ENCODE measurements at places on chromosomes 5 and 9.
A peak's percentile ranks its signal among the peaks of the same experiment; 100 is the strongest.

DNA sequence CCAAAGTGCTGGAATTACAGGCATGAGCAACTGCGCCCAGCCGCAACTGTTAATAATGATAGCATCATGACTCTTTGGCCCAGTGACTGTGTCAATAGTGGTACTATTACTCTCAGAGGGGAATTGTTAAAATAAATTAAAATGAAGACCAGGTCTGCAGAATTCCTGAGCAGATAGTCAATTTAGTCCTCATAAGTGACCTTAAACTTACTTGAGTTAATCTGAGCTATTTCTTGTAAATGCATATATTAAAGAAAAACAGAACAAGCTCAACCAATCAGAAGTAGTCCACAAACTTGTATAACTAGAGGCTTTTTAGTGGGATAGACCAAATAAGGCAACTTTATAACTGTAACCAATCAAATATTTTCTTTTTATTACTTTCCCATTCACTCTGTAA is 1.7 kb upstream of the RECK start:
- DNase-seq = no peak

GRCh38 chr9:114099669-114100270 is 678 bp upstream of the KIF12 start:
- DNase-seq = no peak

- no peak for DNase-seq
Observed at GRCh38 chr5:116420540-116420939, 154.1 kb downstream of the SEMA6A start.

DNA sequence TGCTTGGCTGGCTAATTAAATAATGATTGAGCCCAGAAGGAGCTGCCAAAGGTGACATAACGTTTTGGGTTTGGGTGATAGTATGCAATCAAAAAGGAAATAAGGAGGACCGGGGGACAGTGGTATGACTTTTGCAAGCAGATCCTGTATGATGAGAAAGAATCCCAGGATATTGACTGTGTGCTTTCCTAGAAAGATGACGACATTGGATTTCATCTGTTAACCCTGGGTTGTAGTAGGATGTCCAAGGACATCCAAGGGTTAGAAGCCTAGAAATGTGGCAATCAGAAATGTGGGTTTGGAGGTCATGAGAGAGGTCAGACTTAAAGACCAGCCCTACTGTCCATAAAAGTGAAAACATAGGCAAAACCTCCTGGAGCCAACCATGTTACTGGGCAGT is 50.3 kb upstream of the HMHB1 start:
- no peak for DNase-seq

DNA sequence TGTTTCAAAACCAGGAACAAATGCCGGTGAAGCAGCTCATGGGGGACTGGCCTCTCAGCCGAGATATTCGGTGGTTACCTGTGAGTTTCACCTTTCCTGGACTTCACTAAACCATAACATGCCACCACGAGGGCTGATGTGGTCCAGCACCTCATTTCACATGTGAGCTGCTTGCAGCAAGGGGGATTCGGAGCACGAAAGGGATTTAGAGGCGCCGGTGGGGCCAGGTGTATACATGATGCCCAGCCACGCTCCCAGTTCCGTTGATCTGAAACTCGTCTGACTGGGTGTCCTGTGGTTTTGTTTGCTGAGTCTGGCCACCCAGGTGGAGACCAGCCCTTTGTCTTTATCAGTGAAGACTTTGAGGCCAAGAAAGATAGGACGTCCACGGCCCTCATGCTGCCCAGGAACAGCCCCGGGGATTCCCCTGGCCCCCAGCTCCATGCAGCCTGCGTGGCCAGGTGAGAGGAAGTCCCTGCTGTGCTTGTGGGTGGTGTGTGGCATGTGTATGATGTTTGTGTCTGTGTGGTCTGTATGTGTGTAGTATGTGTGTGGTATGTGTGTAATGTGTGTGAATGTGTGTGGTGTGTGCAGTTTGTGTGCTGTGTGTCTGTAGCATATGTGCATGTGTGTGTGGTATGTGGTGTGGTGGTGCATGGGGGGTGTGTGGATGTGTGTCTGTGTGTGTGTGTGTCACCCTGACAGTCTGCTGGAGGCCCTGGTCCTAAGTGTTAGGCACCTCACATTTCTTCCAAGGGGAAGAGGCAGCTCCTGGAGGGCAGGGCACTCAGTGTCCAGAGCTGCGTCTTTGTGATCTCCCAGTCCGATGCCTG is 23.4 kb downstream of the PHF2 start:
- DNase-seq = no peak

GRCh38 chr9:29213417-29214153 is 1640.3 kb upstream of the C9orf72 start:
- DNase-seq = no peak

DNA sequence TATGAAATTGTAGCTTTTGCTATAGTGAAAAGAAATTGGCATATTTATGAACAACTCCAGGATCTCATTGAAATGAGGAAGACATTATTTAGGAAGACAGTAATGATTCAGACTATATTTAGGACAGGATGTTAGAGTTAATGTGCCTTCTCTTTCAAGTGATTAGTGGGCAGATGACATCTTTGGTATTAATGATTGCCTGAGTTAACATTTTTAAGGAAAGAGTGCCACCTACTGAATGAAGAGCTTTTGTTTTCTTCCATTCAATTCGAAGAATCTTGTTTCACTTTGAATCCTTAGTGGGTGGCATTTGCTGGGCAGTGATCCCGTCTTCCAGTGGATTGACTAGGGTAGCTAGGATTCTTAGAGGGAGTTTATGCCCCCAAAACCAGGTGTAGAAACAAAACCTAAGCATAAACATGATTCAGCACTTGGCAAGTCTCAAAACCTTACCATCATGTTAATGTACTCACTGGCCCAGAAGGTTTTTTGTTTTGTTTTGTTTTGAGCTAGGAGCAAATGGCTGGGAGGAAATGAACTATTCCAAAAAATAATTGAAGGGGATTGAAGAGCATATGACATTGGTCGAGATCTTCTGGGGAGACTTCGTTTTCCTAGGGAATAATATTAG is 23.2 kb downstream of the MAP3K1 start:
- DNase-seq = no peak

- peak; percentile 6 for DNase-seq
Observed at GRCh38 chr9:98191671-98192502, 550 bp downstream of the CORO2A start.

- no peak for DNase-seq
Observed at GRCh38 chr9:34783951-34784487, 74.1 kb upstream of the CCL21 start.

- DNase-seq = no peak
Observed at GRCh38 chr9:100586093-100586492, 8.2 kb downstream of the CAVIN4 start.

DNA sequence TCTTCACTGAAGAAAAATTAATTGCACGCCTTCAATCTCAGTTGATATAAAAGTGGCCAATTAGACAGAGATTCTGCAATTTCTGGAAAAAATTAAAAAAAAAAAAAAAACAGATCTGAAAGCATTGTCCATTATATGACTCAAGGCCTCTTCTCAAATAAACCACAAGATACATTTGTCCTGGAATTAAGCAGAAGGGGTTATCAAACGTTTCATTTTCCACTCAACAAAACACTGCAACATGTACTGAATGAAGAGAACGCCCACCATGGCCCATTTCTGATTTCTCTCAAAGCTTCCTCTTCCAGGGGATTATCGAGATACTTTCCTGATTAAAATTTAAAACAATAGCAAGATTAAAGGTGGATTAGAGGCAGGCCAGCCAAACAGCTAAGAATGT is 5.8 kb upstream of the PAPPA start:
- DNase-seq = no peak

GRCh38 chr5:168364750-168365550 is 73.5 kb downstream of the WWC1 start:
- DNase-seq = no peak

DNA sequence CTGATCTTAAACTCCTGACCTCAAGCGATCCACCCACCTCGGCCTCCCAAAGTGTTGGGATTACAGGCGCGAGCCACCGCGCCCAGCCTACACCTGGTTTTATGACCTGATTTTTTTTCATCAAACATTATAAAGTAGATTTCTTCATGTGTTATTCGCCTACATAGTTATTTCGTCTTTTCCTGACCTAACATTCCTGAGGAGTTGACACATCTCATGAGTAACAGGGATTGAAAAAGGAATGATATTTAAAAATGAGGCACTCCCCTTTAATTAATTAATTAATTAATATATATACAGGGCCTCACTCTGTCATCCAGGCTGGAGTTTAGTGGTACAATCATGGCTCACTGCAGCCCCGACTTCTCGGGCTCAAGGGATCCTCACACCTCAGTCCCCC is 20.2 kb upstream of the MTMR12 start:
- no peak for DNase-seq

DNA sequence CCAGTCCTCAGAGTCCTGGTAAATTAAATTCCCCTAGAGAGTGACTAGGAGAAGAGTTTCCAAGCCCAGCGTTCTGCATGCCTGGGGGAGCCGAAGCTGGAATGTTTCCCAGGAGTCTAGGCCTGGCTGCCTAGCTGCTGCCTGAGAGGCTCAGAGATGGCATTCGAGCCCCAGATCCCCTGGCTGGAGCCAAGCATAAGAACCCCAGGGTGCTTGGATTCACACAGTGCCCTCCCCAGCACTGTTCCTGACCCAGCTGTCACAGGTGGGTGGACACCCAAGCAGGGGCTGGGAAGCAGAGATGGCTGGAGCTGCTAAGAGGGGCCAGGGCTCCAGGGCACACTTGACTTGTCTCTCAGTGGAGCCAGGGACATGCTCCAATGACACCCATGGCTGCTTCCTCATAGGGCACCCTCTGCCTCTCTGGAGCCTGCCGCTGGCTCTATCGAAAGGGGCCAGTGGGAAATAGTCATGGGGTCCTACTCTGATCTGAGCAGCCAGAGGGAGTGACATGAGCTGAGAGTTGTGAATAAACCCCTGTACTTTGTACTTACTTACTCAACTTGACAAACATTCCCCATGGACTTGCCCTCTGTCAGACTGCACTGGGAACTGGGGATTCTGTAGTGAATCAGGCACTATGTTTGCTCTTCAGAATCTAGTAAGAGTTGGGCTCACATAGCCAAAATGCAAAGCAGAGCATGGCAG is 62.6 kb upstream of the XPA start:
- no peak for DNase-seq

GRCh38 chr9:4226331-4227250 is 73.3 kb downstream of the GLIS3 start:
- DNase-seq = no peak

DNA sequence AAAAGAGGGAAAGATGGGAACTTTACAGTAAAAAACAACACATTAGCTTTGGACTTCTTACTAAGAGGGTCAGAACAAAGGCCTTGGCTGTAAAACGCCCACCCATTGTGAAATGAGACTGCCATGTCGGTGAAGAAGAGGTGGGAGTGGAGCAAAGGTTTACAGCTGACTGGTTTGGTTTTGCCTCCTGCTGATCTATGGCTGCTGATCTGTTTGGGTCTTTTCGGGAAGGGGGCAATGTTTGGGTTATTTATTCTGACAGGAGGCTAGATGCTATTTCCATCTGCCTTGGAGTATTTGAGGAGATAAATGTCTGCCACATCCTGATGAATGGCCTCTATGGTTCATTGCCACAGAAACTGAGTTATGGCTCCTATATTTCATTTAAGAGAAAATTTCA is 408.7 kb downstream of the TLE4 start:
- no peak for DNase-seq

GRCh38 chr9:119781886-119782285 is 412.7 kb upstream of the BRINP1 start:
- DNase-seq = no peak

DNA sequence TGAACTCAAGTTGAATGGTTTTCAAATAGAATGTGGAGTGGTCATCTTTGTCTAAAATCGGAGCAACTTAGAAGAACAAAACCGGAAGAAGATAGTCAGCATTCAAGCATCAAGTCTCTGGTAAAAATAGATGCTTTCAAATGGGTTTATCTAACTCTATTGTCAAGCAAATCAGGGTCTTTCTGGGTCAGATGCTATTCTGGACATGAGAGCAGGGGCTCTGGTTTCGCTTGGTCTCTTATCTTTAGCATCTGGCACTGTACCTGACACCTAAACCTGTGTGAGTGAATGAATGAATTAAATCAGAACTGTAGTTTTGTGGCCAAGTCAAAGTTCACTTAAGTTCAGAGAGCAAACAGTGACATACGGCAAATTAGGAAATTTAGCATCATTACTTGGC is 173.5 kb downstream of the SLIT3 start:
- no peak for DNase-seq

GRCh38 chr5:18778225-18778624 is 1144.0 kb downstream of the TAF11L14 start:
- no peak for DNase-seq

- DNase-seq = no peak
Observed at GRCh38 chr5:88746438-88746882, 136.5 kb downstream of the MEF2C start.

GRCh38 chr9:96379461-96379860 is 4.0 kb downstream of the SLC35D2 start:
- DNase-seq = no peak

- DNase-seq = no peak
Observed at GRCh38 chr9:20382460-20383071, 239.7 kb downstream of the MLLT3 start.

GRCh38 chr5:54944364-54944763 is 41.0 kb downstream of the ESM1 start:
- DNase-seq = no peak

All from activated CD4-positive, CD25-positive, alpha-beta regulatory T cell (primary cell).